ENCODE measurements at places on chromosomes 2 and 18.

- DNase-seq = no peak
Measured at GRCh38 chr2:96895032-96895745, 25.3 kb upstream of the SEMA4C start.

DNA sequence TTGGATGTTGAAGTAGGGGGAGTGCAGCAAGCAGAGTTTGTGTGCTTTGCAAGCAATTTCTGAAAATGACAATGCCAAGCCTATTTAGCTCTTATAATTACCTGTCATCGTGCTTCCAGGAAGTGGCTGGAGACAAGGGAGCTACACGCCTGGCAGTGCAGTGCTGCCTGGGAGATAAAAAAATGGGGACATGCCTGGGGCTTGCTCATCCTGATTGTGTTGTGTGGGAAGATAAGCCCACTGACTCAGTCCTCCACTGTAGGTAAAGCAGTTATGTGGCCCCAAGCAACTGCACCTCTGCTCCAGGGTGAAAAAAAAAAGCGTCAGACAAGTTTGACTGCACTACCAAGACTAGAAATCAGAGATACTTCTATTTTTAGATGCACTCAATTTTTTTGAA is 396.9 kb upstream of the NXPH2 start:
- DNase-seq = no peak

GRCh38 chr2:30792521-30792920 is 14.7 kb downstream of the CAPN13 start:
- no peak for DNase-seq

DNA sequence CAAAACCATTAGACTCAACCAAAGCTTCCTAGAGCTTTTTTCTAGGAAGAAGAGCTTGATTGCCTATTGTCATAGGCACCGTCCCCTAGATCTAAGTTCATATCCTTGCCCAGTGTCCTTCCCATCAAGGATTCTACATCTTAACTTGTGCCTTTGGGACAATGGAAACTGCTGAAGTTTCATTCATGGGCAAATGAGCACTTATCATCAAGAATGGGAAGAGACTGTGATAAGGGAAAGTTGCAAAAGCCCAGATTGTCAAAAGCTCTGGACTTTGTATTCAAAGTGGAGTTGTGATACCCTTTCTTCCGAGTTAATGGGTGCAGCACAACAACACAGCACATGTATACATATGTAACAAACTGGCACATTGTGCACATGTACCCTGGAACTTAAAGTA is 503.0 kb upstream of the KLHL29 start:
- DNase-seq = no peak

GRCh38 chr2:172106108-172106961 is 3.6 kb upstream of the DLX2 start:
- DNase-seq = no peak

- DNase-seq = no peak
Measured at GRCh38 chr2:152555048-152555447, 162.2 kb downstream of the PRPF40A start.

DNA sequence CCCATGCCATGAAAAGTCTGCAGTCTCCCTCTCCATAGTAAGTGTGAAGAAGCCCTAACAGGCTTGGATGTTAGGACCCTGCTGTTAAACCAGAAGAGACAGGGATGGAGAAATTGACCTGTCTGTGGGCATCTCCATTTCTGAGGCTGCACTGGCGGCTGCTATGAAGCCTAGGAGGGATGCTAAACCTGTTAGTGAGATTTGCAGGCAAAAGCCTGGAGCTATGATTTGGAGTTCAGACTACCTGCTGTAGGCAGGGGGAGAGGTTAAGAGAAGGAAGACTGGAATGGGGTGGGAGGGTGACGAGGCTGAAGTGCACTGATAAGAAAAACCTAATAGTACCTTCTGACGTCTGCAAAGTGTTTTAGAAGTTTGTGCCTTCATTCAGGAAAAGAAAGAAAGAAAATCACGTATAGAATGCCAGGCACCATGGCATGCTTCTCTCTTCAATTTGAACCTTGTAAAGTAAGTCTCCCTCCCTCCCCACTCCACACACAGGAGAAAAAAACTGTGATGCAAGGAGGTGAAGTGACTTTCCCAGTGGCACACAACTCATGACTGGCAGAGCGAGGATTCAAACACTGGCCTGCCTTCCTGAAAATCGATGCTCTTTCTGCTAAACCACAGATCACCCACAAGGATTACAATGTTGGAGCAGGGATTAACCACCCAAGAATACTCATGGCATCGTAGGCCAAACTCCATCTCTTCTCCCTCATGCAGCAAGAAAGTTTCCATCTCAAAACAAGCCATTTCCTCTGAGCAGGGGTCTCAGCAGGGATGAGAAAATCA is 98.5 kb upstream of the PKDCC start:
- no peak for DNase-seq

DNA sequence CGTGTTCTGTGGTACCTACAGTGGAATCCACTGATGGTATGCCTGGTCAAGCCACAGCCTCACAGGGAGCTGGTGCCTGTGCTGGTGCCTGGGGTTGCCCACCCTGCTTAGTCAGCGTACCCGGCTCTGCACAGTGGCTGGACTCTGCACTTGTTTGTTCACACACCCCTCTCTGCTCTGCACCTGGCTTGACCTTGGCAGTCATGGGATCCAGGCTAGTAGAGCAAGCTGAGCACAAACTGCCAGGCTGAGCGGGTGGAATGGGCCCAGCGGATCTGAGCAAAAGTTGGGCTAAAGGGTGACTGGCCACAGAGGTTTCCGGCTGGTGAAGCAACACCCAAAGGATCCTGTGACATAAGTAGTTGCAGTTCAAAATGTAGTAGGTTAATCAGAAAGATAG is 163.5 kb downstream of the CDH19 start:
- DNase-seq = no peak

DNA sequence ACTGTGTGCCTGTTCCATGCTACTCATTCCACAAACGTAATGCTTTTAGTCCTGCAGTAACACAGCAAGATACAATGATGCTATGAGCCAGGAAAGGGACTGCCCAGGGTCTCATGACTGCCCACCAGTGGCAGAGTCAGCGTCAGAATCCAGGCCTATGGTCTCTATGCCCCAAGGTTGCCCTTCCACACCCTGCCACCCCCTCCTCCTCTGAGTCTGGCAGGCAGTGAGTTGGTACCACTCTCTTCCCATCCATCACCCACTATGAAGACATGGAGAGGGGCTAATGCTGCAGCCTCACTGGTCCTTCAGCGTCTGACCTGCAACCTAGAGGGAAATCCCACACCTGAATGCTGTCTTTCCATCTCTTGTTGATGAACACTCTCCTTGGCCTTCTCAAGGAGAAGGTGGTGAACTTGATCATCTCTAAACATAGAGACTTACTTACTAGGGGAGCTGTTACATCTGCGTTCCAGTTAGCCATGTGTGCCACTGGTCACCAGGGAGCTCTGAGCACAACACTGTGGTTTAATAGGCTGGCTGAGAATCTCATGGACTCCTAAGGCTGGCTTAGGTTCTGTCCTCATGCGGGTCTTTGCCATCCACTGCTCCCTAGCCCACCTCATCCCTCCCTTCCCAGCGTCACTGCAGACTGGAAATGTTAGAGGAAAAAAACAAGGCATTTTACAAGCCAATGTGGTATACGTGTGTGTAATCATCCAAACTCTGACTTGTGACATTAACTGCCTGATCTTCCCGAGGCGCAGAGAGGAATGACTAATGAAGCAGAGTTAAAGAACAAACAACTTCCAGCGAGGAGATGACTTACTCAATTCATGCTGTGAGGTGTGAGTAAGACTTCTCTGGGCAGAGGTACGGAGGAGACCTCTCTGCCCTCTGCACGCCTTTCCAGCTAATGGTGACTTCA is 28.8 kb downstream of the STEAP3 start:
- no peak for DNase-seq

GRCh38 chr2:58495806-58496205 is 254.7 kb upstream of the FANCL start:
- no peak for DNase-seq

DNA sequence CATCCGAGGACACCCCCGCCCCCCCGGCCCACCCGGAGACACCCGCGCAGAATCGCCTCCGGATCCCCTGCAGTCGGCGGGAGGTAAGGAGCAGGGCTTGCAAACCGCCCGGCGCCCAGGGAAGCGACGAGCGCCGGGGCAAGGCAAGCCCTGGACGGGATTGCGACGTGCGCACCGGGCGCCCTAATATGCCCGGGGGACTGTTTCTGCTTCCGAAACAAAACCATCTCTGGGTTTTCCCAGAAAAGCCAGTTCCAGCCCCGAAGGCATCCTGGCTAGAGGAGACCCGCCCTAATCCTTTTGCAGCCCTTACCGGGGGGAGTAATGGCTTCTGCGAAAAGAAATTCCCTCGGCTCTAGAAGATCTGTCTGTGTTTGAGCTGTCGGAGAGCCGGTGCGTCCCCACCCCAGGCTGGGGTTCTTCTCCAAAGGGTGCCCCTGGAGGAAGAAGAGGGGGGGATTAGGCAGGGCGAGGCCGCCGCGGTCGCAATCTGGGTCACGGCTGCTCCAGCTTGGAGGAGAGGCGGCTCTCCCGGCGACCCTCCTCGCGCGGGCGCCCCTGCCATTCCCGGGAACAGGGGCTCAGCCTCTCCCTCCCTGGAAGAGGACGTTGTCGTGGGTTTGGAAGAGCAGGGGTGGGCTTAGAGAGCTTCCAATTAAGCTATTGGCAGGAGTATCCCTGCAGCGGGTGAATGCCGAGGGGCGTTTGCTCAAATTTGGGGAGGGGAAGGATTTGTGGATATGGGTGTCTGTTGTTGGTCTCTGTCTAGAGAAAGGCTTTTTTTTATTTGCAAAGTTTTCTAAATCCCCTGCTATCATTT is 521 bp downstream of the MYCN start:
- DNase-seq = peak; percentile 63

- DNase-seq = no peak
Measured at GRCh38 chr2:222039821-222040220, 259.0 kb downstream of the PAX3 start.

DNA sequence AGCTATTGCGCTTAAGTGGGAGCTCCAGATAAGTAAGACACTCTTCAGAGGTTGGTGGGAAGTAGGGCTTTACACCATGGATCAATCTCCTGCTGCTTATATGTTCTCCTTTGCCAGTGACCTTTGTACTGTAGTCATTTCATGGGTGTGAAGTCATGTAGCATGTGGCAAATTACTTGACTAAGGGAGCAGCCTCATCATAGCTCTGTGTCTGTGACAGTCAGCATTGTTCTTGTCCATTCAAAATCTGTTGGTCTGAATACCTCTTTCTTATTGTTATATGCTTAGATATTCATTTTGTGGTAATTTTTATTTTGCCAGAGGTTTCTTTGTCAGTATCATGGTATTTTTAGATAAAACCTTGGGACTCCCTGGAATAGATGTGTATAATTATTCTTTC is 18.2 kb downstream of the SLC4A1AP start:
- no peak for DNase-seq

DNA sequence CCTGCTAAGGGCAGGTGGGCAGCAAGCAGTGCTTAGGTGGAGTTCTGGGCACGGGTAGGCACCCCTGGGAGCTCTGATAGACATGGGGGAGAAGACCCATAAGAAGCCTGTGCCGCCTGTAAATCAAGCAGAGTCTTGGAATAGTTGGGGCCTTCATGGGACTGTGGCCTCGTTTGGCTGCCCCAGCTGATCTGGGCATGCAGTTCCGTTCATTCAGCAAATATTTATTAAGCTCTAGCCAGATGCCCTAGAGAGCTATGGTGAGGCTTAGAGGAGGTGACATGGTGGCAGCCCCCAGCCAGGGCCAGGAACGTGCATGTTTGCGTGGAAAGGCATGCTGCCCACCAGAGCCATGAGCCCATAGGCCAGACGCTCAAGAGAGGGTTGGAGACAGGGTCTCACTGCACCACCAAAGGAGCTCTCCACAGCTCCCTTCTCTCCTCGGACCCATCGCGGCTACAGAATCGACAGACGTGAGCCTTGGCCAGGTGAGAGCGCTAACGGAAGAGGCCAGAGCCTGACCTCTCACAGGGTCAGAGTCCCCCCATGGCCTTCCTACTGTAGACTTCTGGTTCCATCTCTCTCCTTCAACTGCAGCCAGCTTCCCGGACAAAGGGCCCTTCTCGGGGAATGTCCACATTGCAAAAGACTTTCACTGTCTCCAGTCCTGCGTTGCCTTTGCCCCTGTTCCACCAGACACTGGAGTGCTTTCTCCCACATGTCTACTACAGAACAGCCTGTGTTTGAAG is 135.7 kb downstream of the INHBB start:
- no peak for DNase-seq

DNA sequence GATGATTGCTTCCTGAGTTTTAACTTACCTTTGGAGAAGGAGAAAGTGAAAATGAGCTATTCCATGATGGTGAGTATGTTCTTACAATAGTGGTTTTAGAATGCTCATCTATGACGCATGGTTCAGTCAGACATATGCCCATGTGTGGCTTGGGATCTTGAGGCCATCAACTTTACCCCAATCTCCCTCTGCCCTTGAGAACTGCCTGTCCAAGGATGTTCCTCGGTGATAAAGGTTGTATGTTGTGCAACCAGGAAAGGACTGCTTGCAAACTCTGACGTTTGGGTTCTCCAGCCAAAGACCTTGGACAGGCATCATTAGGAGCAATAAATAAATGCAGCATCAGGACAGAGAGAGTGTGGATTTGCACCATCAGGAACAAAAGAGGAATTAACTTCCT is 165.0 kb downstream of the ZEB2 start:
- no peak for DNase-seq

- DNase-seq = no peak
Measured at GRCh38 chr2:129467941-129468340, 511.5 kb upstream of the RAB6C start.

DNA sequence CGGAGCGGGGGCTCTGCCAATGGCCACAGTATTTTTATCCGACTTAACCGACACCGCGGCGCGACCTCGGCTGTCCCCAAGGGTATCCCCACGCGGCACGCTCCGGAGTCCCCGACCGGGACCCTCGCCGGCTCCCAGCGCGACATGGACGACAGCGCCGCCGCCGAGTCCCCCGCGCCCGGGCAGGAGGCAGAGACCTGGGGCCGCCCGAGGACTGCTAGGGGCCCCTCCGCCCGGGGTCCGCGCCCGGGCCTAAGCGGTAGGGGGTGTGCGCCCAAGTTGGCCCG is 468 bp downstream of the UXS1 start:
- DNase-seq = no peak
